ENCODE measurements at places on chromosomes 1 and 21. TPM values are rescaled to one million over a fixed set of nuclear protein-coding genes. Genes with fewer than 3 reads are reported as not detected.
A peak's percentile ranks its signal among the peaks of the same experiment; 100 is the strongest.

DNA sequence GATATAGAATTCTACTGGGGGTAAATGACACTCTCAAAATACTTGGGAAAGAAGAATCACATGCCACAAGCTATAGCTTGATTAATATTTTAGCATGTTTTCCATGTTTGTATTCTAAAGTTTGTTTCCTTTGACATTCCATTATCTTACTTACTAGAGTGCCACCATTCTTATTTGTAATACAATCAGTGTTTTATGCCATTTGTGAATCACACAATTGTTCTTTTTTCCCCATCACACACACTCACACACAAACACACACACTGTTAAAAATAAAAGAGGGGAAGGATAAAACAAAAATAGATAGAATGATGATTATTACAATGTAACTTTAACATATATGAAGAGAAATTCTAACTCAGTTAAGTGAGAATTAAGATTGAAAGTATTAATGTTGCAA, 16.0 kb upstream of the TEKT2 start:
- no peaks in the 10 kb centered on the region for H3K4me1 ChIP-seq
- H3K27ac ChIP-seq: no peak overlapping the region
- H3K36me3 ChIP-seq: no peaks in the 10 kb centered on the region
- no peak overlapping the region for H3K4me3 ChIP-seq
- DNase-seq: no peak

GRCh38 chr1:198162091-198162767, 5.4 kb downstream of the NEK7 start:
- peak; percentile 20 for DNase-seq
- H3K36me3 ChIP-seq: no peaks in the 10 kb centered on the region
- H3K27ac ChIP-seq: no peak overlapping the region
- H3K4me1 ChIP-seq: peaks cover 57% of the 10 kb centered on the region
- H3K27me3 ChIP-seq: no peaks in the 10 kb centered on the region

GRCh38 chr1:64474665-64475439, 4.9 kb downstream of the CACHD1 start:
- no peaks in the 10 kb centered on the region for H3K27me3 ChIP-seq
- H3K27ac ChIP-seq: peak overlapping the region; percentile 25
- peak; percentile 88 for DNase-seq

- no peak overlapping the region for H3K27ac ChIP-seq
- peaks cover 3% of the 10 kb centered on the region for H3K4me1 ChIP-seq
- no peaks in the 10 kb centered on the region for H3K36me3 ChIP-seq
- no peak overlapping the region for H3K4me3 ChIP-seq
- no peaks in the 10 kb centered on the region for H3K27me3 ChIP-seq
- DNase-seq: no peak
These were observed 1.7 kb downstream of the ASPM start for GRCh38 chr1:197144570-197145325.

DNA sequence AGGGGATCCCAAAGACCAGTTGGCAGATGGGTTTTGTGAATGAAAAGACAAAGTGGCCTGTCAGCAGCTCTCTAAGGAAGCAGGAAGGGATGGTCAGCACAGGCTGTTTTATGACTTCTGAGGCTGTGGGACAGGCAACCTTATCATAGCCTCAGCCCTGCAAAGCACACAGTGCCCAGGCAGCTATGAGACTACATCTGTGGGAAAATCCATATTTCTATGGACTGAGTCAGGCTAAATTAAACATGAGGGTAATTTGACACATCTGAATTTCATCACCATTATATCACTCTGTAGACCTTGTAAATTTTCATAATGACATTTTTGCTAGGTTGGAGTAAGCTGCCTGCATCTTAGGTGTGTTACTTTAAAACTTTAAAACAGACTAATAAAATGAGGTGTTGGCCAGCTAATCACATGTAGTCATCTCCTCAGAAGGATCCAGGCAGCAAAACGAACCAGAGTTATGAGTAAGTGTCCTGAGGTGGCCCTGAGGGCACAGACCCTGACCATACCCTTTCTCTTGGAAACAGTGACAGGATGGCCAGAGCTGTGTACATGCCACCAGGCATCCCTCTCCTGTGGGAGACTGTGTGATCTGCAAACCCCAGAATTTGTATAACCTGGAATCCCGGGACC, 14.6 kb downstream of the NGF start:
- no peak overlapping the region for H3K27ac ChIP-seq
- H3K27me3 ChIP-seq: no peaks in the 10 kb centered on the region
- no peaks in the 10 kb centered on the region for H3K4me1 ChIP-seq
- no peak overlapping the region for H3K4me3 ChIP-seq
- no peaks in the 10 kb centered on the region for H3K36me3 ChIP-seq

GRCh38 chr1:222814536-222815439, at the start of gene DISP1:
Gene DISP1, plus strand, starts transcription at chr1:222815039. Its CDS starts 127,785 bp downstream, at chr1:222942824.
- DNase-seq: peak; percentile 89
- H3K36me3 ChIP-seq: no peaks in the 10 kb centered on the region
- peak within 1 kb of the TSS; percentile 74 for H3K4me3 ChIP-seq
- no peaks in the 10 kb centered on the region for H3K27me3 ChIP-seq

DNA sequence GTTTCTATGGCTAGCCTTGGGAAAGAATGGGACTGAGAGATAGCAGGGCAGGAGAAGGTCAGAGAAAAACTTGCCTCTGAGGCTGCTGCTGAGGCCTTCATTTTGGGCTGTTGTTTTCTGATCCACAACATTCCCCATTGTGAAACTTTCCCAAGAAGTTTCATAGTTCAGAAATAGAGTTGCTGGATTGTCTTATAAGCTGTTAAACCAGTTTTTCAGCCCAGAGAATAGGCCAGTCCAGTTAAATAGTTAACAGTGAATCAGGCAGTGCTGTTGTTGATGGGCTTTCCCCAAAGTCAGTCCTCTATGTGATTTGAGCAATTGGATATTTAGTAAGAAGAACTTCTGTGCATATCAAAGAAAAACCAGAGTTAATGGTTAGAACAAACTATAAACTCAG, 77.0 kb downstream of the C21orf91 start:
- no peak for DNase-seq
- H3K4me3 ChIP-seq: no peak overlapping the region
- H3K27ac ChIP-seq: peak overlapping the region; percentile 26
- no peaks in the 10 kb centered on the region for H3K4me1 ChIP-seq

DNA sequence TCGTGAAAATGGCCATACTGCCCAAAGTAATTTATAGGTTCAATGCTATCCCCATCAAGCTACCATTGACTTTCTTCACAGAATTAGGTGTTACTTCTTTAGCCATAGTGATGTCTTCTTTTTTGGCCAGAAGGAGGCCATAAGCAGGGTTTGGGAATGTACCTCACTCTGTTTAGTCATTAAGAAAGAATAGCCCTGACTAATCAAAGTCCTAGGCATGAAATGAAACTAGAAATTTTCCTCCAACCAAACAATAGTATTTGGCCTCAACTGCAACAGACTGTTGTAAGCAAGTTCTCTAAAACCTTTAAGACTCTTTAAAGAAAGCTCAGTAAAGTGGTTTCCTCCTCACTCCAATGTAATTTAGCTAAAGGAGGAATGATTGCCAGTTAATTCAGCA, 163.9 kb downstream of the AKT3 start:
- H3K36me3 ChIP-seq: no peaks in the 10 kb centered on the region
- no peak overlapping the region for H3K27ac ChIP-seq
- no peaks in the 10 kb centered on the region for H3K4me1 ChIP-seq
- H3K4me3 ChIP-seq: no peak overlapping the region
- DNase-seq: no peak

DNA sequence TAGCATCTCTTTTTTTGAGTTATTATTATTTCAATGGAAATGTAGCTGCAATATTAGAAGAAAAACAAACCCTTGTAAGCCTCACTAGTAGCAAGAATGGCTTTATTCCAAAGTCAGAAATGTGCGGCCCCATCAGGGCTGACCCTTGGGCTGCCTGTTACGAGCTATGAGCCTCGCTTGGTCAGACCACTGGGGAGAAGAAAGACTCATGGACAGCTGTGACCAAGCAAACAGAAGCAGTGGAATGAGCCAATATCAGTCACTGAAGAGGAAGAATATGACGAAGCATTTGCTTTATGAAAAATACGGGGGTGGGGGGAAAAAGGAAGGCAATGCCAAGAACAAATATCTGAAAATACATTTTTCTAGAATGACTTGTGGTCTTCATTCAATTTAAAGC, 504.5 kb downstream of the LMO4 start:
- H3K4me1 ChIP-seq: no peaks in the 10 kb centered on the region
- no peaks in the 10 kb centered on the region for H3K27me3 ChIP-seq
- no peak overlapping the region for H3K27ac ChIP-seq

DNA sequence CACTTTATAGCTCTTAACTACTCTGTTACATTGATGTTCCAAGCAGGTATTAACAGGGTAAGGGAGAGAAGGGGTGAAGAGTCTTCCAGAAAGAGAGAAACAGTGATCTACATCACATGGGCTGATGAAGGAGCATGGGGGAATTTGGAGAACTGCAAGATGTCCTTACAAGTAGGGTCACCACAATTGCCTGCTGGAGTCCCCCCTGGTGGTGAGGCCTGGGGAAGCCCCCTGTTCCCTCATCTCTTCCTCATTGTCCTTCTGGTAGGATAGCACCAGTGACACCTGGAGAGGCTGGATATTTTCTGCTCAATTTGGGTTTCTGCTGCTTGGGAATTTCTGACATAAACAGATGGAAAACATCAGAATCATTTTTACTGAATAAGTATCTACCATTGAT, 126.6 kb downstream of the RUNX1 start:
- no peaks in the 10 kb centered on the region for H3K36me3 ChIP-seq
- peaks cover 8% of the 10 kb centered on the region for H3K4me1 ChIP-seq
- DNase-seq: no peak
- H3K4me3 ChIP-seq: no peak overlapping the region

GRCh38 chr1:217014066-217014465, 290.8 kb upstream of the ESRRG start:
- no peaks in the 10 kb centered on the region for H3K27me3 ChIP-seq
- no peaks in the 10 kb centered on the region for H3K36me3 ChIP-seq
- no peak overlapping the region for H3K27ac ChIP-seq
- no peak for DNase-seq

GRCh38 chr1:162405800-162406199, 6.1 kb downstream of the SH2D1B start:
- H3K4me3 ChIP-seq: no peak overlapping the region
- no peak overlapping the region for H3K27ac ChIP-seq
- H3K27me3 ChIP-seq: no peaks in the 10 kb centered on the region

DNA sequence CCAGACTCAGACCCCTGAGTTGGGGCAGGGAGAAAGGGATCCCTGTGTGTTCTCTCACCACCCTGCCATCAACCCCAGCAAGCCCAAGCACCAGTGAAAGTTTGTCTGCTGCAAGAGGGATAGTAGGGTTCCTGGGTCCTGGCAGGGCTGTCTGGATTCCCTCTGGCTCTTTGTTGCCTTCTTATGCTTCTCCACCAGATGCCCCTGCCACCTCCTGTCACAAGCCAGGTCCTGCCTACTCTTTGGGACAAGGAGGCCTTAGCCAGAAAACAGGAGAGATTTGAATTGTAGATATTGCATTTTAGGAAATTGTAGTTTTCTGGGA, 21.7 kb downstream of the UBE2T start:
- no peaks in the 10 kb centered on the region for H3K27me3 ChIP-seq
- H3K27ac ChIP-seq: no peak overlapping the region
- no peak for DNase-seq
- no peaks in the 10 kb centered on the region for H3K36me3 ChIP-seq
- H3K4me1 ChIP-seq: no peaks in the 10 kb centered on the region

- no peak overlapping the region for H3K27ac ChIP-seq
- no peaks in the 10 kb centered on the region for H3K36me3 ChIP-seq
- DNase-seq: no peak
- H3K27me3 ChIP-seq: no peaks in the 10 kb centered on the region
- peaks cover 11% of the 10 kb centered on the region for H3K4me1 ChIP-seq
- no peak overlapping the region for H3K4me3 ChIP-seq
These were observed 225.1 kb upstream of the TMEM51 start for GRCh38 chr1:14928412-14928811.

- no peak overlapping the region for H3K27ac ChIP-seq
- H3K36me3 ChIP-seq: no peaks in the 10 kb centered on the region
- H3K4me1 ChIP-seq: peaks cover 32% of the 10 kb centered on the region
These were observed 8.9 kb downstream of the SDCCAG8 start for GRCh38 chr1:243264717-243265116.

GRCh38 chr1:160188341-160188740, 2.0 kb upstream of the CASQ1 start:
- no peaks in the 10 kb centered on the region for H3K36me3 ChIP-seq
- no peak for DNase-seq
- H3K27me3 ChIP-seq: no peaks in the 10 kb centered on the region
- peaks cover 10% of the 10 kb centered on the region for H3K4me1 ChIP-seq
- no peak overlapping the region for H3K27ac ChIP-seq

- DNase-seq: peak; percentile 61
- peak overlapping the region; percentile 45 for H3K27ac ChIP-seq
- no peak overlapping the region for H3K4me3 ChIP-seq
- H3K4me1 ChIP-seq: peaks cover 18% of the 10 kb centered on the region
- no peaks in the 10 kb centered on the region for H3K36me3 ChIP-seq
These were observed 161.3 kb downstream of the ROR1 start for GRCh38 chr1:63935143-63935542.

RPE65 gene
- not detected for total RNA-seq

GJC2 gene
- total RNA-seq: 1.6 TPM

ZMYND12 gene
- 1.3 TPM for total RNA-seq

INSRR gene
- total RNA-seq: not detected

CCDC185 gene
- total RNA-seq: not detected

SLC9C2 gene
- not detected for total RNA-seq

Data from body of pancreas (tissue), 4 donors.